HTR-8/SVneo (cell line): ENCODE measurements at places on chromosomes 16 and 17.

DNA sequence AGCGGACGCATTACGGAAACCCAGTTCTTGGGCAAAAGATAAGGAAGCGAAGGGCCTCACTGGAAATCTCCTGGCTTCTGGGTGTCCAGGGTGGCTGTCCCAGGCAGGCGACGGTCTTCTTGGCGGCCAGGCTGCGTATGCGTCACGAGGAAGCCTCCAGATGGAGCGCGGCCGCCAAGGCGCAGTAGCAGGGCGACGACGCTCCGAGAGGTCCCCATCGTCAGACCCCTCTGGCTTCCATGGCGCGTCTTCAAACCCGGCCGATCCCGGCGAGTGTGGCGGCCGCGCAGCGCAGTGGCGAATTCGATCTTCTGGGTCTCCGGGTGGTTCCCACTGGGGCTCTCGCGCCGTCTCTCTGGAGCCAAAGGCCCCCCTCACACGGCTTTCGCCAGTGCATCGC lies 13.8 kb upstream of the ANKRD40CL start:
- DNase-seq: no peak

DNA sequence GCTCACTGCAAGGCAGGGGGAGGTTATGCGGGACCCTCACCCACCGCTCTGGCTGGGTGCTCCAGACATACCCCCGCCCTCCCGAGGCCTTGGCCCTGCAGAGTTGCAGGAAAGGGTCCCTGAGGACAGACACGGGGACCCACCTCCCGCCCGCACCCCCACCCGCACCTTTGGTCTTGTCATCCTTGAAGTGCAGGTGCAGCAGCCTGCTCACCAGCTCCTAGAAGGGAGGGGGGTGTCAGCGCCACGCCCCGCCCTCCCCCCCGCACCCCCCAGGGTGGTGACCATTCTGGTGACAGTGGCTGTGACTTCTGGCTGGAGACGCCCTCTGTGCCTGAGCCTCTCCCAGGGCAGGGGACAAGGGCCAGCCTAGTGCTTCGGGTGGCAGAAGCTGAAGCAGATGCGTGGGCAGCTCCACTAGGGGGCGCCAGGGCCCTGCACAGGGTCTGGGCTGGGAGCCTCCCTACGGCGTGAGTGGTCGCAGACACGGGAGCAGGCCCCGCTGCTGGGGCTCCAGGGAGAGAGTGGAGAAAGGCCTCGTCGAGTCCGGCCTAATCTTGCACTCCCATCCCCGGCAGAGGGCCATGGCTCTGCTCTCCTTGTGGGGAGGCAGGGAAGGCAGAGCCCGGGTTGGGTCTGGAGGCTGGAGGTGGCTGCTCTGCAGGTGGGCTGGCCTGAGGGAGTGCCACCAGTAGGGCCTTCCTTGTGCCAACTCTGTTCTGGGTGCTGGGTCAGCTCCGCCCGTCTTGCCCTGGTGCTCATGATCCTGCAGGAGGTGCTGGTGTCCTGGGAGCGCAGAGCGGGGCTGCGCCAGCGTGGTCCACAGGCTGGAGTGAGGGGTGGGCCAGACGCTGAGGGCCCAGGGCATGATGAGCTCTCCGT lies 2.7 kb downstream of the CENPX start:
- peak; percentile 49 for DNase-seq

GRCh38 chr16:60605176-60605575 lies 1431.1 kb downstream of the CDH8 start:
- DNase-seq: no peak

DNA sequence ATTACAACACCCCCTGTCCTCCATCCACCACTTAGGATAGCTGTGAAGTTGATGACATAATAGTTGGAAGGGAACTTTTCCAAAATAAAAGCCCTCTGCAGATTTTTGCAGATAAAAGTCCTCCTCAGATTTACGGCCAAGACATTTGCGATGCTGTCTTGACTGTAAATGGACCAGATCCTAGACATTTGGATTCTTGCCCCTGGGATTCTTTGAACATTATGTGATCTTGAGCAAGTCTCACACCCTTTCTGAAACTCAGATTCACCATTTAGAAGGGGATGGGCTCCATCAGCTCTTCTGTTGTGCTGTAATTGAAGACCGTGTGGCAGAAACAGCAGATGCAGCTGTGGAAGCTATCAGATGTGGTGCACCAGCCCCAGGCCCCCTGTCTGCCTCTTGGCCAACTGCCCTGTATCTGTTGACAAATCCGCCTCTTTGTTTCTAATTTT lies 153.9 kb upstream of the CACNG3 start:
- no peak for DNase-seq

GRCh38 chr16:11101695-11102522 lies 154.1 kb downstream of the SOCS1 start:
- no peak for DNase-seq
